NCI-H1105 treated with DMSO at 0.1 percent for 48 hours (cell line): ENCODE measurements at places on chromosomes 1 and 21.
A peak's percentile ranks its signal among the peaks of the same experiment; 100 is the strongest.

DNA sequence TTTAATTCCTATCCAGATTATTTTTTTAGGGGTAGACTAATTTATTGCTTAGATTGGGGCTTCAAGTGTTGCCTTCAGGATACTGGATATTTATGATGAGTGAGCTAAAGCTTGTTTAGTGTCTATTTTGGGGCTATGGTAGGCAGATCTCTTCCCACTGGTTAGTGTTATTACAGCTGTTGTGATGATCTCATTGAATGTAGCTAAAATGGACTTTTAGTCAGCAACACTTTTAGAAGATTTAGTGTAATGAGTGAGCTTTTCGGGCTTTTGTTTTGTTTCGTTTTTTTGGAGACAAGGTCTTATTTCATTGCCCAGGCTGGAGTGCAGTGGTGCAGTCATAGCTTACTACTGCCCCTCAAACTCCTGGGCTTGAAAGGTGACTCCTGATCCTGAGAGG, 14.2 kb downstream of the THRAP3 start:
- no peak for DNase-seq

DNA sequence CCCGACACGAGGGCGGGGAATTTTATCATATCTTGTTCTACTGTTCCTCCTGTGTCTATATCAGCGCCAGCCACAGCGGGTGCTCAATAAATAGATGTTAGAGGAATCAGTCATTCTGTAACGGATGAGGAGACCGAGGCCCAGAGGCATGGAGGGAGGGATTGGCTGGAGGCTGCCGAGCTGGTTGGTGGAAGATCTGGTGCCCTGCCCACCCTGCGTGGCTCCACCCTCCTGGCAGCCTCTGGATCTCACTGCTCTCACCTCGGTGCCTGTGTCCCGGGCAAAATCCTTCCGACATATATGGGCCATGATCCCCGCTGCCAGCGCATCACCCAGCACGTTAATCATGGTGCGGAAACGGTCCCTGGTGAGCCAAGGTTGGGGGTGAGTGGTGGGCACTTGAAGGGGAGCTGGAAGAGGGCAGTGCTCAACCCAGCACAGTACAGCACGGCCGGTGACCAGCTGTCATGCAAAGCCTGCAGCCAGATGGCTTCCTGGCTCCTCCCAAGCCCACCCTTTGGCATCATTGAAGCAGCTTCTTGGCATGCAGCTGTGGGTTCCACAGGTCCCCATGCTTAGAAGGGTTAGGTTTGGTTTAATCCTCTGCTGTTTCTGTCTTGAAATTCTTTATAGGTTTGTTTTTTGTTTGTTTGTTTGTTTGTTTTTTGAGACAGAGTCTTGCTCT, 26.7 kb downstream of the PODN start:
- no peak for DNase-seq

DNA sequence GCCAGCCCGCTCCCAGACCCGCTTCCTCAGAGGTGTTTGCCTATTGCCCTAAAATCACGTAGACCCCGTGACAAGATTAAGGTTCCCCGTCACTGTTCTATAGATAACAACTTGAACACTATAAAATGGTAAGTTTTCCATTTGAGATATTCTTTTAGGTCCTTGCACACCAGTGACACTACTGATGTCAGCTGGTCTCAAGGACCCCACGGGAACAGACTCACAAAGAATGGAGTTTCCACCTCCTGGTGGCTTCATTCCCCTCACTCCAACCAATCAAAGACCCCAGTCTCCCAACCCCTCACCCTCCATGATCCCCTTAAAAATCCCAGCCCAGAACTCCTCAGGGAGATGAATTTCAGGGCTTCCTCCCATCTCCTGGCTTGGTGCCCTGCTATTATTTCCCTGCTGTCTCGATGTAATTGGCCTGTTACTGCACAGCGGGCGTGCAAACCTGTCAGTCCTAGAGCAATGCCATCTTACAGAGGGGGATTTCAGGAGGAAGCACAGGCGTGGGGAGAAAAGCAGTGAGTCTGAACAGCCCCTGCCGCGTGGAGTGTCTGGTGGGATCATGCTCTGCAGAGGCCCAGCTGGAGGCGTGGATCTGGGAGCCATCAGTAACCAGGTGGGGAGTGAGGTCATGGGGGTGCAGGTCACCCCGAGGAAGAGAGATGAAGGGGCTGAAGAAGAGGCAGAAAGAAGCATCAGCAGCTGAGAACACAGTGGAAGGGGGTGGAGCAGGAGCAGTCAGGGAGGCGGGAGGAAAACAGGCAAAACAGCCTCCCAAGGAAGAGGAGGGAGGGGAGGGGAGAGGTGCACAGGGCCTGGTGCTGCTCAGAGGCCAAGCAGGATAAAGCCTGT, 35.1 kb upstream of the LBR start:
- DNase-seq = peak; percentile 89

DNA sequence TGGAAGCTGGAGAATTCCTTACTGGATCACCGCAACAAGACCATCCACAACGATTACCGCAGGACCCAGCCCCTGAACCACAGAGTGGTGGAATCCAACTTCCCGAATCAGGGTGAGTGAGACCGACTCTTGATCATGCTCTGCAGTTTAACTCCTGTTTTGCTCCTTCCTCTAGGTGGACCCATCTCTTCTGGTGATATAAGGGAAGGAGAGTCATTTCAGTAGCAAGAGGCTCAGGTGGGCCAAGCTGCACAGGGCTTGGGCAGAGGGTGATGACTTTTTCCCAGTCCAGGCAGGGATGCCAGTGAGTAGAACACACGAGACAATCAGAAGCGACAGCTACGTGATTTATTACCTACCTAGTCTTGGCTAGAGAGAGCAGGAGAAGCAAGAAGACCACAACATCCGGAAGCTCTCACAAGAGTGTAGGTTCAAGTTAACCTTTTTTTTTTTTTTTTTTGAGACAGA, 25.2 kb downstream of the CA6 start:
- no peak for DNase-seq

DNA sequence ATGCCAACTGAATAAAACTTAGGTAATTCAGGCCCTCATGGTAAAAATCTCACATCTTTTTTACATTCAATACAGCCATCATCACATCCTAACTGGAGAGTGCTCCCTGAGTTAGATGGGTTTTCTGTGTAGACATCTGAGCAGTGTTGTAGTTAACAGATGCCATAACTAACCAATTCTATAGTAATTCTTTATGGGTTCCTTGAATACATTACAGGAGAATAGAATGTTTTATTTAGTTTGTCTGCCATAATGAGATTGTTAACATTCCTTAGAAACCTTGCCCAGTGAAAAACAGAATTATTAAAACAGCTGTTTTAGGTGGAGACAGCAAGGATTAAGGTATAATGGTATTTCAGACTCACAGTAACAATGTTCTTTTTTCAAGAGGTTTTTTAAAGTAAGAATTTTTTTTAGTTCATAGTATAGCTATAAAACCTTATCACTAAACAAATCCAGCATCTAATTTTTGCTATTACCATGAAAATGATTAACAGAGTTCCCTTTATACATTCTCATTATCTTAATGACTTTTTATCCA, 95.3 kb downstream of the ATP5PO start:
- DNase-seq = no peak

GRCh38 chr21:41018431-41018830, 149.5 kb upstream of the BACE2 start:
- no peak for DNase-seq

DNA sequence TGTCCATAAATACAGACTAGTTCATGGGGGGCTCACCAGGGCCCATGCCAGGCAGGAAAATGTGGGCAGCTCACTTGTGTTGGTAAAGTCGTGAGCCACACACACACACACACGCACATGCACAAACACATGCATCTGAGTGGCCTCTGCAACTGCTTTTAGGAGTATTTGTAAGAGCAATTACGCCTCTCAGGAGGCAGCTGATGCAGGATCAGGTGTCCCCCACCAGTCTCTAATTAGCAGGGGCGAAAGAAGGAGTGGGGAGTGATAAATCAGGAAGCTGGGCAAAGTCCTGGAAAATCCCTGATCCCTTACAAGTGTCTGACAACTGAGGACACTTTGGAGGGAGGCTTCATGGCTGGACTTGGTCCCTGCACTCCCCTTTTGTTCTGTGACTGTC, 5.7 kb upstream of the IVL start:
- no peak for DNase-seq

DNA sequence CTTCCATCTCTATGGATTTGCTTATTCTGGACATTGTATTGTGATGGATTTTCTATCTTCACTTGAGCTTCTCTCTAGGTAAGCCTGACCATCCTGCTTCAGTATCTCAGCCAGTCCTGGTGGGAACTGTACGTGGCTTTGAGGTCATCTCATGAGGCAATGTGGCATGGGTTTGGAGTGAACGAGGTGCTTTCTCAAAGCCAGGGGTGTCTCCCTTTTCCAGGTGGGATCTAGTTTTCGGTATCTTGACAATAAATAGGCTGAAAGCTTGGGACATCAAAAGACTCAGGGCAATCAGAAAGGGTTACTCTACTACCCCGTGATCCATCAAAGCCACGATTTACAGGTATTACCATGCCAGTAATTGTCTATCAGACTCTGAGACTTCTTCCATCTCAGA, 40.8 kb downstream of the AZIN2 start:
- DNase-seq = no peak

GRCh38 chr1:28540651-28541050, 12.2 kb upstream of the TRNAU1AP start:
- DNase-seq = no peak

DNA sequence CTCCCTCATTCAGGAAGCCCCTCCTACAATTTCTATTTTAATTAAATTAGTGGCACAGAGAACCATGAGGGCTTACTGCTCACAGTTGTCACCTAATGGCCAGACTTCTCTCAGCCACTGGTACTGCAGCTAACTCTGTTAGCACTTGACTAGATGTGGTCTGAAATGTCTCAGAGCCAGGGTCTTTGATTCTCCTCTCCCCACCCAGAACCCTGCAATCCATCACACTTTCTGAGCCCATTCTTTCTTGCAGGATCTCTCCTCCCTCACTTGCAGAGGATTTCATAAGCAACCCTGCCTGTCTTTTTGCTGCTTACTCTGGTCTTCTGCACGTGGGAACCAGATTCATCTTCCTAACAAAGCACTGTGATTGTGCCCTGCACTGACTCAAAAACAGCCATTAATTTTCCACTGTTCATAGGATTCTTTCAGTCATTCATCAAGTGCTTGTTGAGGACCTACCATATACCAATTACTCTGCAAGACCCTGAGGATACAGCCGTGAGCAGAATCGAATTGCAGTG, 108.4 kb downstream of the EDEM3 start:
- DNase-seq = no peak

GRCh38 chr1:20322081-20322824, 31.6 kb downstream of the VWA5B1 start:
- DNase-seq = no peak

DNA sequence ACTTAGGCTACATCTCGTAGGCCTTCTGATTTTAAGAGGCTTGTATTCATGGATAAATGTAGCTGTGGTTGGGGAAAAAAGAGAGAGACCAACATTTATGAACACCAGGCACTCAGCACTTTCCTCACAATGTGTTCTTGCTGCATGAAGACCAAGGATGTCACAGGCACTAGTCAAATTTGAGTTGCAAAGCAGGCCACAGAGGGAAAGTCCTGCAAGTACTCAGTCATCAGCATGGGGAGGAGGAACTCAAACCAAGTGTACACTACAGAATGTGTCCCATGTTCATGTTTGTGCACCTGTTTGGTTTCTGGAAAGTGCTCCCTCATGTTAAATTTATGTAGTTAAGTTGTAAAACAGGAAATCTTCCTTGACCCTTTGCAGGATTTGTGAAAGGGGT, 8.7 kb upstream of the MAP3K7CL start:
- DNase-seq = no peak

DNA sequence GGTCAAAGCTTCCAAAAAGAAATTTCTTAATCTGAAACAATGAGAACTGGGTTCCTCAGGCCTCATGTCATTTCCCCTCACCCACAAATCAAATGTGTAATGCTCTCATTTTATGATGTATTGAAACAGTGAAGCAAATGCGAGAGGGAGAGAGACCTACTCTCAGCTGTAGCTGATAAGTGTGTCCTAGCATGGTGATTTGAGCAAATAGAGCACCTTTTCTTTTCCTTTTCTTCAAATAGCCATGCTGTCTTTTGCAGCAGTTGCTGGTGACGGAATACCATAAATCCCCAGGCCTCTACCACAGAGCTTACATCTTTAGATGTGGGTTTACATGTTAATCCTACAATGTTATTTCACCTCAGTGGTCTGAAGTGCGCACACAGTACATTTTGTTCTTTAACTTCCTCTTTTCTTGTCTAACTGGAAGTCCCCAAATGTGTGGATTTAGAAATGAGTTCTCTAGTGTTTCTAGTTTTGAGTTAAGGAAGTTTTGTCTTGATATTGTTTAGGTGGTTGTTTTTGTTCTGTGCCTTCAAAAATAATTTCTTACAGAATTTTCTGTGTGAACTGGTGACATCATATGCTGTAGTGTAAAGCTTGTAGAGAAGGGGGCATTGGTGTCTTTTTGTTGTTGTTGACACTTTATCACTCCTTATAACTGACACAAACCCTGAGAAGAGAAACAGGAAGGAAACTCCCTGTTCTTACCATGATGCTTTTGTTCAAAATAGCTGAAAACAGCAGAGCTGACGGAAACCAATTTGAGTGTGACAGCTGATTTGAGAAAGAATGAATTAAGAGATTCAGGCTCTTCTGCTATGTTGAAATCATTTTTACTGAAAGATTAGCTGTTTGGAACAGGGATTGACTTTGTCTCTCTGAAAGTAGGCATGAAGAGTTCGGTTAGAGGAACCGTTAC, 12.2 kb downstream of the SMAP2 start:
- no peak for DNase-seq

GRCh38 chr1:53343831-53344668, 16.2 kb upstream of the LRP8 start:
- no peak for DNase-seq

GRCh38 chr1:35615440-35615839, 25.9 kb downstream of the PSMB2 start:
- DNase-seq = no peak

DNA sequence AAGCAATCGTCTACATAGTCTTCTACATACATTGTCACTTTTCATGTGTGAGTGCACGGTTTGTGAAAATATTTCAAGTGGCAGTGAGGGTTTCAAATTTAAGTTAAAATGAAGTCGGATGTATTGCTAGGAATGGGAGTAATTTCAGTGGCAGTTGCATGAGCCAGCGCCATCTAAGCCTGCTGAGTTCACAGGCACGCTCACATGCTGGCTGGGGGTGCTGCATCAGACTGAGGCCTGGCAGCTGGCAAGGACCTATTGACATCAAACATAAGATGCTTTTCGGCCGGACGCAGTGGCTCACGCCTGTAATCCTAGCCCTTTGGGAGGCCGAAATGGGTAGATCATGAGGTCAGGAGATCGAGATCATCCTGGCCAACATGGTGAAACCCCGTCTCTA, 80.7 kb downstream of the UBE4B start:
- no peak for DNase-seq

GRCh38 chr1:202351725-202352124, 3.2 kb downstream of the PPP1R12B start:
- no peak for DNase-seq

DNA sequence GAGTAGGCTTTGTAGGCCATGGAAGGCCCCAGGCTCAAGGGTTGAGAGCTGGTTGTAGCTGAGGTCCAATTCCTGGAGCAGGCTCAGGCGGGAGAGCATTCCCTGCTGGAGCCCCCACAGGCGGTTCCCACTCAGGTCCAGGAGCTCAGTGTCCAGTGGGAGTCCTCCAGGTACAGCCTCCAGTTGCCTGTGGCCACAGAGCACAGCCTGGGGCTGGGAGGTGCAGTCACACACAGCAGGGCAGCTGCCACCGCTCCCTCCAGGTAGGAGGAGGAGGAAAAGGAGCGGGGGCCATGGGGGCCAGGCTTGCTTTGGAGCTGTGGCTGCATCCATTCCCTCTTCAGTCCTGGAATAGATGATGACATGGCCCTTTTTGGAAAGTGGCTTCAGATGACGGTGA, 2.8 kb downstream of the LINGO4 start:
- no peak for DNase-seq
